Adrenal gland (tissue), 19 donors: ENCODE measurements at places on chromosomes 16 and 17. TPM values are rescaled to one million over a fixed set of nuclear protein-coding genes. Genes with fewer than 3 reads are reported as not detected.

DNA sequence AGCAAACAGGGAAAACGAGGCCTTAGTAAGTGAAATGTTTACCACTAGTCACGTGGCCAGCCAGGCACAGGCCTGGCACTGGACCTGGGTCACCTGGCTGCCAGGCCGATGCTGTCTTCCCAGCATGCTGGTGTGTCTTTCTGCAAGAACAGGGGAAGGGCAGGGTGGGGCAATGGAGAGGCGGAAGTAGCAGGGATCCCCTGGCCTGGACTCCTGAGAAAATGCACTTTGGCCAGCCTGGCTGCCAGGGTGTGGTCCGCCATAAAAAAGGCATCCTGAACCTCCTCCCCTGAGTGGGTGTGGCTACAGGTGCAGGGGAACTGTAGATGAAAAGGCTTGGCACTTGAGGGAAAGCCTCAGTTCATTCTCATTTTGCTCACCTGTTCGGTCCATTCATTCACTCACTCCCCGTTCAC is 1.0 kb upstream of the ANKRD40CL start:
- no peaks in the 10 kb centered on the region for H3K4me1 ChIP-seq
- H3K4me3 ChIP-seq, result no peak overlapping the region

GRCh38 chr17:57971572-57971971 is 16.4 kb upstream of the CUEDC1 start:
- H3K4me1 ChIP-seq, result peaks cover 6% of the 10 kb centered on the region
- H3K27me3 ChIP-seq, result no peaks in the 10 kb centered on the region

The CHST5 gene
- total RNA-seq, result 0.17 TPM

The CCDC40 gene
- 2.7 TPM for total RNA-seq

- no peak overlapping the region for H3K4me3 ChIP-seq
- no peaks in the 10 kb centered on the region for H3K36me3 ChIP-seq
- DNase-seq, result no peak
- H3K4me1 ChIP-seq, result peaks cover 13% of the 10 kb centered on the region
- no peak overlapping the region for H3K27ac ChIP-seq
These were observed 6.0 kb downstream of the TTC19 start for GRCh38 chr17:16005636-16006035.

DNA sequence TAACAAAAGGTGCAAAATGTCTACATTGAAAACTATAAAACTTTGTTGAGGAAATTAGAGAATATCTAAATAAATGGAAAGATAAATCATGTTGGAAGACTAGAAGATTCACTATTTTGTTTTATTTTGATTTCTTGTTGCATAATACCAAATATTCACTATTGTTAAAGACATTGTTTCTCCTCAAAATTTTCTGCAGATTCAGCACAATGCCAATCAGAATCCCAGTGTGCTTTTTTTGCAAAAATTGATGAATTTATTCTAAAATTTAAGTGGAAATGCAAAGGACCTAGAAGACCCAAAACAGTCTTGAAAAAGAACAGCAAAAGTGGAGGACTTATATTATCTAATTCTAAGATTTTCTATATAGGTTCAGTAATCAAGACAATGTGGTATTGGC is 40.4 kb downstream of the TTLL6 start:
- no peaks in the 10 kb centered on the region for H3K4me1 ChIP-seq
- H3K4me3 ChIP-seq, result no peak overlapping the region
- H3K36me3 ChIP-seq, result no peaks in the 10 kb centered on the region
- peaks cover 20% of the 10 kb centered on the region for H3K27me3 ChIP-seq

The LCAT gene
- total RNA-seq, result 15.9 TPM

DNA sequence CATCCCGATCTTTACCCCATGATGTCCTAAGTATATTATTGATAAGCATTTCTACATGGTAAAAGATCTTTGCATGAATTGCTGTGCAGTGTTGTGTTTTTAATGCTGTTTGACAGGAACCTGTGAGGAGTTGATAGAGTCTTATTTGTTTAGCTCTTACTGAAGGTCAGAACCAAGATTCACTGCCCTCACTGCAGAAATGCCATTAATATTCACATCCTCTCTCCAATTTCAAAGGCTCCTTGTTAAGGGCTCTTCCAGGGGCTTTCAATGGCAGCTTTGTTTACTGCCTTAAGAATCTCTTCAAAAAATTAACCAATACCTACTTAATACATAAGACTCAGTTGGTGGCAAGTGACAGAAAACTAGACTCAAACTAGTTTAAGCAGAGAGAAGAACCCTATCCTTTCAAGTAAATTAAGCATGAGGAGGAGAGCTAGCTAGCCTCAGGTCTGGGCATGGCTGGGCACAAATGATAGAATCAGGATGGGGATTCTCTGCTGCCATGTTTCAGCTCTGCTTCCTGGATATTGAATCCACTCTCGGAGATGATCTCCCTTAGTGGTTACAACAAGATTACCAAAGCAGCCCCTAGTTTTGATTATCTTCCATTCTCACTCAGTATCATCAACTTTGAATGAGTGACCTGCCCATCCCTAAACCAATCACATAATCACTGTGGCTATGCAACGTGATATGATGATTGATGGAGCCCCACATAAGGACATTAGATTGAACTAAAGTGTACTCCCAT is 311.8 kb downstream of the CDH11 start:
- H3K36me3 ChIP-seq, result no peaks in the 10 kb centered on the region
- no peak overlapping the region for H3K27ac ChIP-seq
- no peaks in the 10 kb centered on the region for H3K27me3 ChIP-seq
- DNase-seq, result no peak

DNA sequence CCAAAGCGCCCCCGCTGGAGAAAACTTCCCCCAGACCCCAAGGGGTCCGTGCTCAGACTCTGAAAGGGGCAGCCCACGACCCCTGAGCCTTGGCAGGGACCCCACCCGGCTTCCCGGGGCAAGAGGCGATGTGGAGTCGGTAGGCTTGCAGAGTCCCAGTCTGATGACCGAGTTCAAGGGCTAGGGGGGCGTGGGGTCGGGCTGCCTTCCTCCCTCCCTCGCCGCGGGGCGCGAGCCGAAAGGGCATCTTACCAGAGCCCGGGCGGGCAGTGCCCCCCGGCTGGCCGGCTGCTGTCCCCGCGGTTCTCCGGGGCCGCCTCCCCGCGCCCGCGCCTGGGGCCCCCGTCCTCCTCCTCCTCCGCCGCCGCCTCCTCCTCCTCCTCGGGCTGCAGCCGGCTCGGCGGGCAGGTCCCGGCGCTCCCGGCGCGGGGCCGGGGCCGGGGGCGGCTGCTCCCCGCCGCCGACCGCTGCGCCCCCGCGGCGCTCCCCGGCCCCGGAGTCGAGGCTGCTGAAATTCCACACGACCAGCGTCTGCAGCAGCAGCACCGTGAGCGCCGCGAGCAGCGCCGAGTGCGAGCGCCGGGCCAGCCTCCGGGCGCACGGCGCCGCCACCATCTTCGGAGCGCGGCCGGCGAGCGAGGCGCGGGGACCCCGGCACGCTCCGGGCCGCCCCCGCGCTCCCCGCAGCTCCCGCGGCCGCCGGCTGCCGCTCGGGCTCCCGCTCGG is 415 bp downstream of the XYLT1 start:
- H3K36me3 ChIP-seq, result no peaks in the 10 kb centered on the region
- no peak for DNase-seq
- peak overlapping the region; percentile 67 for H3K4me3 ChIP-seq
- no peaks in the 10 kb centered on the region for H3K4me1 ChIP-seq

The TMC5 gene
- total RNA-seq, result not detected

GRCh38 chr17:8964801-8965393 is 610 bp downstream of the PIK3R5 start:
- H3K36me3 ChIP-seq, result no peaks in the 10 kb centered on the region
- H3K4me3 ChIP-seq, result no peak overlapping the region
- no peaks in the 10 kb centered on the region for H3K4me1 ChIP-seq
- no peak for DNase-seq

- no peaks in the 10 kb centered on the region for H3K36me3 ChIP-seq
- no peak overlapping the region for H3K4me3 ChIP-seq
- H3K27me3 ChIP-seq, result no peaks in the 10 kb centered on the region
- H3K4me1 ChIP-seq, result peaks cover 9% of the 10 kb centered on the region
- no peak for DNase-seq
These were observed 9.0 kb downstream of the ADGRG1 start for GRCh38 chr16:57637424-57637823.

GRCh38 chr17:61294777-61295176 is 104.9 kb upstream of the TBX2 start:
- no peaks in the 10 kb centered on the region for H3K36me3 ChIP-seq
- H3K4me1 ChIP-seq, result no peaks in the 10 kb centered on the region

The CTRL gene
- 0.26 TPM for total RNA-seq

DNA sequence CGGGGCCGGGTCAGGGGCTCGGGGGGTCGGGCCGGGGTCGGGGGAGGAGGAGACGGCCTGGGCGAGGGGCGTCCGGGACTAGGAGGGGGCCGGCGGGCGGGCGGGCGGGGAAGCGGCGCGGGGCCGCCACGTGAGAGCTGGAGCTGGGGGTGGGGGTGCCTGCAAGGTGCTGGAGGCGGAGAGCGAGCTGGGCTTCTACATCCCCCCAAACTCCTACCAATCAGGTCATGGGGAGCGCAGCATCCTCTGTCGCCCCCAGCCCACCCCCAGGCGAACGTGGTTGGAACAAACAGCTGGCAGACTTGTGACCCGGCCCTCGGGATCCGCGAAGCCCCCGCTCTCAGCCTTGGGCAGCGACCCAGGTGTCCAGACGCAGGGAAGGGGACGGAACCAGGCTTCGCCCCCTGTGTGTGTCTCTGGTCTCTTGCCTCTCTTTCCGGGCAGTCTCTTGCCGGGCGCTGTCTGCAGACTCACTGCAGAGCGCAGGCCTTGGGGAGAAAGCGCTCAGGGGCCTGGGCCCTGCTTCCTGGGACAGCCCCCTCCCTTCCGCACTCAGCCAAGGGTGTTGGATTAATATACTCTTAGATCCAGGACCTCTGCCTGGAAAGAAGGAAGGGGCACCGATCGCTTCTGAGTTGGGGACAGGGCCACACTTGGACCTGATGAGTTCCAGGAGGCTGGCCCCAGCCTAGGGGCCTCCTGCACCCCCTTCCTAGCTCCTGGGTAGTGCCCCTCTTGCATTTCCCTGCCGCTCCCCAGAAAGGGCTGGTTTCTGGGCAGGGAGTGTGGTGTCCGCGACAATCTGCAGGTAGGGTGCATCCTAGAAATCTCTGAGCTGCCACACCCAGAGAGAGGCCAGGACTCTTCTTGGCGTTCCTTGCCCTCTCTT is 722 bp downstream of the RASL10B start:
- H3K4me3 ChIP-seq, result peak overlapping the region; percentile 77
- peaks cover 6% of the 10 kb centered on the region for H3K4me1 ChIP-seq
- H3K27me3 ChIP-seq, result no peaks in the 10 kb centered on the region
- no peak overlapping the region for H3K27ac ChIP-seq
- H3K36me3 ChIP-seq, result no peaks in the 10 kb centered on the region
